ENCODE measurements at places on chromosomes 5 and 9. TPM values are rescaled to one million over a fixed set of nuclear protein-coding genes. Genes with fewer than 3 reads are reported as not detected.

DNA sequence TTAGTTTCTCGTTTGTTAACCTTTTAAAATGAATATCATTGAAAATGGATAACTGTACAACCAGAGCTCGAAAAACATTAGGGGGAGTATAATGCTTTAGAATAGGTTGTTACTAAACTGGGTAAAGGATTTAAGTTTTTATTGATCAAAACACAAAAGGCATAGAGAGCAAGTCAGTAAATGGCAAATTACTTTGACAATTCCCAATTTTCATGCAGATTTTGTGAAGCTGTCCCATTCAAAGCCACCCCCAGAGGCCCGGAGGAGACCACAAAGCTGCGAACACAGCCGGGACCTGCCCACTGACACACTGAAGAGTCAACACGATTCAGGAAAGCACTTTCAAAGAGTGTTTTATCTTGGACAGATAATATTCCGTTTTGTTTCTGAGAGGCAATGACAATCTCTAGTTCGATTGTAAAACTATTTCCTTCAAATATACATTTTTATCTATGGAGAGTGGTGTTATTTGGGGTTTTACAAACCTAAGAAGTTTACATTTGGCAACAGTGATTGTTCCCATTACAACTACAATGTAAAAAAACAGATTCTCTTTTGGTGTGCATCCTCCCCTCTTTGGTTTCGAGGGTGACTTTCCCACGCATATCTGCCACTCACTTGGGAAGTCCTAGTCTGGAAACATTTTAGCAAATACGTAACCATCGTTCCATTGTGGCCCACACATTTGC is 182.6 kb upstream of the TBCA start:
- no peak overlapping the region for H3K27ac ChIP-seq
- no peak for DNase-seq
- no peak overlapping the region for H3K4me3 ChIP-seq
- no peaks in the 10 kb centered on the region for H3K4me1 ChIP-seq
- peaks cover 17% of the 10 kb centered on the region for H3K27me3 ChIP-seq
- no peaks in the 10 kb centered on the region for H3K36me3 ChIP-seq

DNA sequence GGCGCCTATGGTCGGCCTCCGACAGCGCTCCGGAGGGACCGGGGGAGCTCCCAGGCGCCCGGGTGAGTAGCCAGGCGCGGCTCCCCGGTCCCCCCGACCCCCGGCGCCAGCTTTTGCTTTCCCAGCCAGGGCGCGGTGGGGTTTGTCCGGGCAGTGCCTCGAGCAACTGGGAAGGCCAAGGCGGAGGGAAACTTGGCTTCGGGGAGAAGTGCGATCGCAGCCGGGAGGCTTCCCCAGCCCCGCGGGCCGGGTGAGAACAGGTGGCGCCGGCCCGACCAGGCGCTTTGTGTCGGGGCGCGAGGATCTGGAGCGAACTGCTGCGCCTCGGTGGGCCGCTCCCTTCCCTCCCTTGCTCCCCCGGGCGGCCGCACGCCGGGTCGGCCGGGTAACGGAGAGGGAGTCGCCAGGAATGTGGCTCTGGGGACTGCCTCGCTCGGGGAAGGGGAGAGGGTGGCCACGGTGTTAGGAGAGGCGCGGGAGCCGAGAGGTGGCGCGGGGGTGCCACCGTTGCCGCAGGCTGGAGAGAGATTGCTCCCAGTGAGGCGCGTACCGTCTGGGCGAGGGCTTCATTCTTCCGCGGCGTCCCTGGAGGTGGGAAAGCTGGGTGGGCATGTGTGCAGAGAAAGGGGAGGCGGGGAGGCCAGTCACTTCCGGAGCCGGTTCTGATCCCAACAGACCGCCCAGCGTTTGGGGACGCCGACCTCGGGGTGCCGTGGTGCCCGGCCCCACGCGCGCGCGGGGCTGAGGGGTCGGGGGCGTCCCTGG is 561 bp downstream of the DAPK1 start:
- peak overlapping the region; percentile 93 for H3K4me3 ChIP-seq
- H3K27me3 ChIP-seq: no peaks in the 10 kb centered on the region
- peaks cover 50% of the 10 kb centered on the region for H3K4me1 ChIP-seq
- peaks cover 6% of the 10 kb centered on the region for H3K36me3 ChIP-seq

EFNA5 gene
- 34.8 TPM for total RNA-seq

ARSI gene
- 2.4 TPM for total RNA-seq
